Esophagus mucosa (tissue), 1 donor: ENCODE measurements at places on chromosomes 11 and 22. TPM values are rescaled to one million over a fixed set of nuclear protein-coding genes. Genes with fewer than 3 reads are reported as not detected.

Gene BARX2
- 92.8 TPM for total RNA-seq

Gene RFPL2
- not detected for total RNA-seq

Gene FHIP1B
- total RNA-seq, result 13.2 TPM

Gene MOGAT2
- total RNA-seq, result 0.60 TPM

Gene GALNT18
- total RNA-seq, result 9.4 TPM

Gene HTR3A
- total RNA-seq, result not detected

Gene SOX10
- total RNA-seq, result 0.44 TPM

Gene TMEM151A
- not detected for total RNA-seq

Gene GGT1
- total RNA-seq, result 2.9 TPM

Gene PRG2
- total RNA-seq, result not detected

Gene PRG3
- not detected for total RNA-seq

Gene PICK1
- total RNA-seq, result 22.6 TPM

Gene PANX1
- total RNA-seq, result 10.9 TPM

Gene MPEG1
- 1.8 TPM for total RNA-seq
